ENCODE measurements at places on chromosomes 7 and 10.

DNA sequence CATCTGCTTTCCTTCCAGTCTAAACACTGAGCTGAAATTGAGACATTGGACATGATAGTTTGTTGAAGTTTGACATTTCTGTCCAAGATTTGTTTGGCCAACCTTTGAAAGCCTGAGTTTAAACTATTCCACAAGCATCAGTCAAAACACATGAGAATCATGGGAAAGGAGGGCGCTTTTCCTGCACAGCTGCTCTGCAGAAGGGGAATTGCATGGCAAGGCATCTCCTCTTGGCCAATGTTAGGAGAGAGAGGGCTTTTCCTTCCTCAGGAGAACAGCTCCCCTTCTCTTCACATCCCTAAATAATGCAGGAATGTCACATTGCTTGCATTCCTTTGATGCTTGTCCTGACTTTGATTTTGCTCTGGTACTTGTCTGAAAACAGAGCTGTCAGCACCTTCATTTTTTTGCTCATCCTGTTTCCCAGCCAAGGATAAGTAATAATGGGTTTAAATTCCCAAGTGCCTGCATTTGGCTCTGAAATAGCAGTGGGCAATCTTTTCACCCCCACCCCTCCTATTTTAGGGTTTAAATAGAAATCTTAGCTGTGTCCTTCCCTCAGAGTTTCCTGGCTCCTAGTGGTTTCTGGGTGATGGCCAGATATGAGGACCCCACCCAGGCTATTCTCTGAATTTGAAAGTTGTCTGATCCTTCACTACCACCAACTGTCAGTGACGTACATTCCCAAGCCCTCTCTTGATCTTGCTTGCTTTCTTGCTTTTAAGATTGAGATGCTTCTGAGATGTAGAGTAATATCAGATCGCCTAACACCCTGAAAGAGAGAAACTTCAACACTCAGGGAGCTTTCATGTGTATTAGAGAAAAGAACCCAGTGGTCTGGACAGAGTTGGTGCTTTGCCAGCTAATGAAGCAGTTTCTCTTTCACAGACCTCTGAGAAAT is 75.2 kb upstream of the NPVF start:
- no peak for DNase-seq

DNA sequence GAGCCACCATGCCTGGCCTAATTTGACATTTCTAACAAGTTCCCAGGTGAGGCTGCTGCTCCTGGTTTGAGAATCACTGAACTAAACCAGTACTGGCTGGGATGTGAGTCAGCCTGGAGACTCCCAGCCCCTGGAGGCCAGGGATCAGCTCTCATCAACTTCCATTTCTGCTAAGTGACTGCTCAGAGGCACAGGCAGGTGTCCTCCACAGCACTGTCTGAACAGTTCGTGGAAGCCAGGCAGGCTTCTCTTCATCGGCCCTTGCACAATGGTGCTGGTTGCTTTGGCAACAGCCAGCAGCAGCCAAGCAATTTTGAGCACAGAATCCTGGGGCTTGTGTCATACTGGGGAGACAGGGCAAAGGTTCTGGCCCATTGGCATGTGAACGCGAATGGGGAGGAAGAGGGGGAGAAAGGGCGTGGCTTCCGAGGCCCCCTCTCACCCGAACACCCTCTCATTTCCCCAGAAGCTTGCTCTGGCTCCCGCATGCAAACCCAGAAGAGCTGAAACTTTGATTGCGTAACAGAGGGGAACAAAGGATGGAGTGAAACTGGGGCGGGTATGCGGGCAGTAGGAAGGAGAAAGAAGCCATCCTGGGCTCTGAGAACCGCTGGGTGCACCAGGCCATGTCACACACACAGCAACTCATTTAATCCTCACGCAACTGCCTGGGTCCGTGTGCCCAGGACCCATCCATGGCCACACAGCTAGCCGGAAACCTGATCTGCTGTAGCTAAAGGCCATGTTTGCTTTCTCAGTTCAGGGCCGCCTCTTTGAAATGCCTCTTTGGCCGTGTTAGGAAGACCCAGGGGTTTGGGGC is 9.0 kb upstream of the POR start:
- peak; percentile 67 for DNase-seq

DNA sequence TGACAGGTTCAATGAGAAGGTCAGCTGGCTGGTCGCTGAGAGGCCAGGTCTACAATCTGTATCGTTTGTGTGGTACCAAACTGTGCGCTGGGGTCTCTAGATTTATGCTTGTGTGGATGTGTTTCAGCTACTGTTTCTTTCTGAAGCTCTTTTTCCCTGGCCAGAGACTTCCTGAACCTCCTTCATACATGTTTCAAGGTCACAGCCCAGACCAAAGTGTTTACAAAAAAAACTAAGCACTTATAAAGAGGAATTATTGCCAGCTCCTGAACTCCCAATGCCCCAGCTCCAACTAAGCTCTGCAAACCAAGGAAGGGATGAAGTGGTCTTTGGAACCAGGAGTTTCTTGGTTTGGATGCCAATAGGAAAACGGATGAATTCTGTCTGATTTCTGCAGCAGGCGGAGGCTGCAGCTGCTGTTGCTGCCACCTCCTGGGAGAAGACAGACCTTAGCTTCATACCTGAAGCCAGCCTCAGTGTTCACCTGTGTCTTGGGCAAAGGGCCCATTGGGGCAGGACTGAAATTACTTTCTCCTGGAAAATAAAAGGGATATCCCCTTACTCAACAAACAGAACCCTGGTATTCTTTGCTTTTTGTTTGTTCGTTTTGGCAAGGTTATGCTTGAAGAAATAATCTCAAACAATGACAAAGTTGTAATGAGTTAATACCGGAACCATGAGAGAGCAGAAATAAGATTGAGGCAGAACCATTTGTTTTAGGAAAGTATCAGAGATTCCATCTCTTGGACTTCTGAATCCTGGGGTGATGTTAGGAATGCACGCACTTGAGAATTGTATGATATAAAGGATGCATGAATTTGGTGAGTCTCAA is 24.6 kb upstream of the MKLN1 start:
- no peak for DNase-seq

- no peak for DNase-seq
Observed at GRCh38 chr10:49058463-49059255, 56.7 kb downstream of the VSTM4 start.

- no peak for DNase-seq
Observed at GRCh38 chr10:112672706-112673105, 225.7 kb downstream of the VTI1A start.

DNA sequence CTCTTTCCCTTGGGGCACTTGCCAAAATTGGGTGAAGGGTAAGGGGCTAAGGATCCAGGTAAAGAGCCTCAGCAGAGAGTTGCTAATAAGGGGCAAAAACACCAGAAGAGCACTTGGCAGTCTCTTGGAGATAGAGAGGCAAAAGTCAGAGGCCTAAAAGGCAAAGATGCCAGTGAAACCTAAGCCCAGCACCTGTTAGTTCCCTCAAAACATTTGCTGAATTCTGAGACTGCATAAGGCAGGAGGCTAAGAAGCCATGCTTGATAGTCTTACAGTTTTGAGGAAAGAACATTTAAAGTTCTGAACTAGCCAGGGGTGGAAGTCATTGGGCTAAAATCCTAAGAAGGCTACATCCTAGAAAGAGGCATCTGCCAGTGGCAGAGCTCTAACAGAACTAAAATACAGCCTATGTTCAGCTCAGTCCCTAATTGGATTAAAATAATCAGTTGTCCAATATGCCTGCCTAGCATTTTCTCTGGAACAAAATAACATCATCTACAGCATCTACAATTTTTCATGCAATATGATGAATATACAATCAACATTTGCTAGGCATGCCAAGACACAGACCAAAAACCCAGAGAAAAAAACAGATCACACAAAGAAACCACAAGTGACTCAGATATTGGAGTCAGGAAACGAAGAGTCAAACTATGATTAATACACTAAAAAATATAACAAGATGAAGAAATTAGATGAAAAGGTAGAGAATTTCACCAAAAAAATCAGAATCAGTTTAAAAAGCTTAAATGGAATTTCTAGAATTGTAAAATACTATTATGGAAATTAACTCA is 7.7 kb downstream of the HTR7 start:
- DNase-seq: no peak

GRCh38 chr10:74275755-74276290 is 124.8 kb downstream of the ADK start:
- no peak for DNase-seq

DNA sequence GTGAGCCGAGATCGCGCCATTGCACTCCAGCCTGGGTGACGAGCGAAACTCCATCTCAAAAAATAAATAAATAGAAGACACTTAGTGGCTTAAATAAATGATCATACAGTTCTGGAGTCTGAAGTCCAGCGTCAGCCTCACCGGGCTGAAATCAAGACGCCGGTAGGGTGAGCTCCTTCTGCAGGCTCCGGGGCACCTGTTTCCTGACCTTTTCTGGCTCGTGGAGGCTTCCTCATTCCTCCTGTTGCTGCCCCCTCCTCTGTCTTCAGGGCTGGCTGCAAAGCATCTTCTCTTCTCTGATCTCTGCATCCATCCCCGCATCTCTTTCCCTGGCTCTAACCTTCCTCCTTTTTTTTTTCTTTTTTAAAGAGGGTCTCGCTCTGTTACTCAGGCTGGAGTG is 32.8 kb downstream of the LIMK1 start:
- DNase-seq: no peak

- DNase-seq: no peak
Observed at GRCh38 chr10:100183481-100183880, 2.3 kb downstream of the ERLIN1 start.

DNA sequence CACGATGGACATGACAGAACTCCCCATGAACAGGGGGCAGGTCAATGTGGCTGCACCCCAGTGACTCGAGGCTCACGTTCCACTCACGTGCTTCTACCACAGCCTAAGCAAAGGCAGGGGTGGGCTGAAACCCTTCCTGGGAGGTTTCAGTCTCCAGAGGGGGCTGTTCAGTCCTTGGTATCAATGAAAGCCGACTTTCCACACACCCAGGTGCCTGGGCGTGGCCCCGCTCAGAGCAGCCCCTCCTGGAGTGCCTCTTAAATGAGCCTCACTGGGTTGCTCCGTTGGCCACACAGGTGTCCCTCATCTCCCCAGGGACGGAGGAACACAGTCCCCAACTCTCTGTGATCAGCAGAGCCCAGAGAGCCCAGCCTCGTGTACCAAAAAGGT is 90.5 kb upstream of the PDGFA start:
- DNase-seq: no peak

- no peak for DNase-seq
Observed at GRCh38 chr10:132381741-132382140, 15.3 kb upstream of the PWWP2B start.

- no peak for DNase-seq
Observed at GRCh38 chr7:8618441-8619070, 185.1 kb downstream of the NXPH1 start.

GRCh38 chr10:4013651-4014121 is 228.7 kb upstream of the KLF6 start:
- DNase-seq: no peak

GRCh38 chr7:73387908-73388414 is 45.6 kb upstream of the FZD9 start:
- no peak for DNase-seq

DNA sequence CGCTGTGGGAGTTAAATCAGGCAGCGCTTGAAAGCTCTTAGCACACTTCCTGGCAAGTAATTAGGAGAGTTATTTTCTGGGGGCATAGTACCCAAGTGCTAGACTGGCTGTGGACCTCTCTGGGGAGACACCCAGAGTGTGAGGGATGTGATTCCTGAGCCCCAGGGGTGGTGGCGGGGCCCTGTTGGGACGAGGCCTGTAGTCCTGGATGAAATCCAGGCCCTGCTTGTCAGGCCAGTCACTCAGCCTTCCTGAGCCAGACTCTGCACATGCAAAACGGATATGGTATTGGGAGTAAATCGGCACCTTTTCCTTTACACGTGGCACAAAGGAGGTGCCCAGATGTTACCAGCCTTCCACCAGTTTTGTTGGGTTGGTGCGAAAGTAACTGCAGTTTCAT is 31.2 kb downstream of the TRRAP start:
- no peak for DNase-seq

- no peak for DNase-seq
Observed at GRCh38 chr7:12578930-12579640, 8.6 kb downstream of the SCIN start.

DNA sequence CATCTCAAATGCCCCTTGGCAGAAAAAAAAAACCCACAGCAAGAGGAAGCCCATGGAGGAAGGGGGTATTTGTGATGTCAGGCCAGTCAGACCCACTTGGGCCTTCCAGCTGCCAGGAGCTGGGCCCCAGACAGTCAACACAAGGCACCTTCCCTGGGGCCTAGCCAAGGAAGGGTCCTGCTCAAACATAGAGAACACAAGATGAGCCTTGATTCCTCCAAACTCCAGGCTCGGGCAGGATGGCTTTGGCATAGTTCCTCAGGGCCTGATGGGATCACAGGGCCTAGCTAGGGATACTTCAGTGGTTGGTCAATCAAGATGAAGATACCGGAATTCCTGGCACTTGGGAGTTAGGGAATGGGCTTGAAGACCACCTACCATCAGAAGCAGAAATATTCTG is 30.8 kb downstream of the DPCD start:
- no peak for DNase-seq

GRCh38 chr10:116353817-116354216 is 29.6 kb downstream of the CCDC172 start:
- no peak for DNase-seq

- DNase-seq: no peak
Observed at GRCh38 chr10:44125879-44126278, 259.0 kb downstream of the CXCL12 start.

- no peak for DNase-seq
Observed at GRCh38 chr10:80414142-80414895, 6.0 kb downstream of the PRXL2A start.

GRCh38 chr7:22782616-22783232 is 39.9 kb downstream of the TOMM7 start:
- DNase-seq: no peak

DNA sequence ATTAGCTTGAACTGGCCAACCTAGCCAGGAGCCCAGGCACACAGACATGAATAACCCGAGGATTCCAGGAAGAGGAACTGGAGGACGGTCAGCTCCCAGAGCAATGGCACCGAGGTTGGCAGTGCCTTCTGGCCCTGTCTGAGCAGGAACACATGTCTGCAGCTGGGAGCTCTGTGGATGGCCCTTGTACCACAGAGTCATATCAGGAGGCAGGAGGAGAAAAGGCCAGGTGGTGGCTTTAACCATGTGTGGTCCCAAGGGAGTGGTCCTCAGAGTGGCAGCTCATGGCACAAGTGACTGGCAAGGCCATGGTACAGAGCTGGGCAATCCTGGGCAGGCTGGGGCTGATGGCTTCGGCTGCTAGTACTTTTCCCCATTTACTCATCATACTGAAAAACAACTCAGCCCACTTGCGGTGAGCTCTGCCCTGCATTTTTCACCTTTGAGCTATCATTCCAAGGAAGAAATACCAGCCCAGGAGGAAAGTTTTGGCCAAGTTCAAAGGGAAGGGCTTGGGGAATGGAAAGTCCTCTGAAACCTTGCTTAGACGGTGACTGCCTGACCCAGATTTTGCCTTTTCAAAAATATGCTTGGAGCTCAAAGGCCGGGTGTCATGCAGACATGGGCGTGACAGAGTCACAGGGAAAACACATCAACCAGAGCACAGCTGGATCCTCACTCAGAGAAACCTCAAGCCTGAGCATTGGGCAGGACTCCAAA is 25.7 kb upstream of the LOXL4 start:
- no peak for DNase-seq

- DNase-seq: no peak
Observed at GRCh38 chr10:100182281-100182680, 3.5 kb downstream of the ERLIN1 start.

Measured in NCI-H1930 (cell line).